Spinal cord (tissue), 10 donors: ENCODE measurements at places on chromosomes 2 and 18.
A peak's percentile ranks its signal among the peaks of the same experiment; 100 is the strongest.

- DNase-seq: no peak
These were observed 69.9 kb downstream of the SH3BP4 start for GRCh38 chr2:235021752-235022151.

DNA sequence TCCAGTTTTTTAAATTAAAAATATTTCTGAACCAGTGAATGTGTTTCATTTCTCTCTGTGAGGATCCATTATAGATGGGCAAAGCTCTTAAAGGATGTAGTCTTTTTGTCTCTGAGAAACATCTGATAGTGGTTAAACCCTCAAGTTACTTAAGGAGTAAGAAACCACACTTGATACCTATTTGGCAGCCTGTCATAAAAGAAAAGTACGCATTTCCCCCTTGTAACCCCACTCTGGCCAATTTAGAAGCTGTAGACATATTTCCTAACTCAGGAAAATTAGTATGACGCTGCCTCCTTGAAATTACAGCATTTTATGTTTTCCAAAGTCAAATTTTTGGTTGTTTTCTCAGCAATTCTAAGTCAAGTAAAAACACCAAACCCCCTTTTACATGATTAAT, 2.0 kb downstream of the STAT4 start:
- DNase-seq: no peak

DNA sequence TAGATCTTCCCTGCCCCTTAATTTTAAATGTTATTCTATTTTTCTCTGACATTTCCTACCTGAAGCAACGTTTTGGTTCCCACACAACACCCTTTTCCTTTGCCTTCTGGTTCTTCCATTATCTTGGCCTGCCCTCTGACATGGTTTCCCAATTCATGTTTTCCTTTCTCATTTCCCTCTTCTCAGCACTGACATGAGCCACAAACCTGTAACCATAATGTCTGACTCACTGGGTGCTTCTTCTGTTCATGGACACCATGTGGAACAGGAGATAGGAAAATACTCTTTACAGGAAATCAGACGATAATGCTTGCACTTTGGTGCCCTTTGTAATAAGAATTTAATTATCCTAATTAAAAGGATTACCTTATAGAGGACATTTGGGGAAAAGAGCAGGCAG, 142.0 kb downstream of the ZEB2 start:
- no peak for DNase-seq

GRCh38 chr2:62194558-62195420, 1.1 kb upstream of the B3GNT2 start:
- DNase-seq: no peak

DNA sequence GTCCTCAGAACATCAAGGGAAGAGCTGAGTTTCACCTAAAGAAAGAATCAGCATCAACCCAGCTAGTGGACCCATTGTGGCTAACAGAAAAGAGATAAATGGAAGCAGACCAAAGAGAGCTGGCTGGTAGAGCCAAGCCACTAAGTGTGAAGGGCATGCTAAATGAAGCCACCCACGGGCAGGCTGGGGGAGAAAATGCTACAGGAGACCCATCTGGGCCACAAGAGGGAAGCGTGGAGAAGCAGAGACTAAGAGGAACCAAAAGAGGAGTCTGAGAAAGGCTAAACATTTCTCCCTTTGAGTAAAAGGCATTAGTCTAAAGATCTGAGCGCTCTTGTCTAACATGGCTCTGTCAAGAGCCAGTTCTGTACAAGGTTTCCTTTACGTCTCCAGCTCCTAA, 15.8 kb downstream of the CWC22 start:
- DNase-seq: no peak

DNA sequence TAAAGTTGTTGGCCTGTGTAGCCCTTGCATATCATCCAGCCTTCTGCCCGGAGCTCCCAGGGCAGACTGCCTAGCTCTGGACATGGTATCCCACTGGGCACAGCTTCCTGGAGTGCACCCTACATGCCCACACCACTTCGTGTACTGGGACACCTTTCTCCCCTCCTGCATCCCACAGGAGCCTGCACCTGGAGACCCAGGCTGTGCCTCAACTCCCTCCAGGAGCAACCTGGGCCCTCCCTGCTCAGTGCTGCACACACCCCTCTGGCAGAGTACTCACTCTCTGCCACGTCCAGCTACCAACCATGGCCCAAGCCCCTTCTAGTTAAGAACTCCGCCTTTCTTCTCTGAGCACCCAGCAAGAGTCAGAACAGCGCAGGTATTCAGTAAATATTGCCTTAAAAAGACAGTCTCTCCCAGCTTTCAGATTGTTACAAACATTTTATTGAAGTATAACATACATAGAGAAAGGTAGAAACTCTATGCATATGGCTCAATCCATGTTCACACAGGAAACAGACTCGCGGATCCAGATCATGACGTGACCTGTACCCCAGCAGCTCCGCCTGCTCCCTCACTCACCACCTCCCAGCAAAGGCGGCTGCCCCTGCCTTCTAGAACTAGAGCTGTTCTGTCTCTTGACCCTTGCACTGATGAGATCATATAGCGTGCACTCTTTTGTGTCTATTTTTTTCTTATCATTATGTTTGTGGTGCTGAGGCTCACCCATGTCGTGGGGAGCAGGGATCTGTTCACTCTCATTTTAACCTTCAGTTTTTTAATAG, 98.4 kb upstream of the MYCN start:
- DNase-seq: no peak

- peak; percentile 45 for DNase-seq
These were observed 36.7 kb downstream of the DYNC1I2 start for GRCh38 chr2:171723716-171724683.

DNA sequence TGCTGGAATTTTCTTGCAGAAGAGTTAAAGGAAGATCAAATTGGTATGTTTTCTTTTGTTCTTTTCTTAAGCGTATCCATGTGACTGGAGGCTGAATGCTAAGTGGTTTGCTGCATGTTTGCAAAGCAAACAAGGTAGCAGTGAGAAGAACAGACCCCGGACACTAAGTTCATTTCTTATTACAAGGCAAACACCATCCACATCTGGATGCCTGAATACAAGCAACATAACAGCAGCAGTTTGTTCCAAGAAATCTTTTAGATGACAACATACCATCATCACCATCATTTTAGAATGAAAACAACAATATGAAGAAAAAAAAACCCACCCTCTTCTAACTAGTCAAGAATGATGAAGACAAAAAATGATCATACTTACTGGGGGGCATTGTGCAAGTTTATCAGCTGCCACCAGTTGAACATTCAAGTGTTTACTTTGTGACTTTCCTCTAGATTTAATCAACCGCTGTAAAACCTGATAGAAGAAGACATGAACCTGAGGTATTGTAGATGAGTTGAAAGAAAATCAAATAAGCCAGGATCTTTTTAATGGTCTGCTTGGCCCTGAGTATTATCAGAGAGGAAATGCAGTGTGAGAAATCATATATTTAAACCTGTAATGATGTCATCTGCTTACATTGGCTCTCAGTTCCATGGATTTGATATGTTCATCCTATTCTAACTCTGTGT, 25.0 kb upstream of the ARL5A start:
- no peak for DNase-seq

DNA sequence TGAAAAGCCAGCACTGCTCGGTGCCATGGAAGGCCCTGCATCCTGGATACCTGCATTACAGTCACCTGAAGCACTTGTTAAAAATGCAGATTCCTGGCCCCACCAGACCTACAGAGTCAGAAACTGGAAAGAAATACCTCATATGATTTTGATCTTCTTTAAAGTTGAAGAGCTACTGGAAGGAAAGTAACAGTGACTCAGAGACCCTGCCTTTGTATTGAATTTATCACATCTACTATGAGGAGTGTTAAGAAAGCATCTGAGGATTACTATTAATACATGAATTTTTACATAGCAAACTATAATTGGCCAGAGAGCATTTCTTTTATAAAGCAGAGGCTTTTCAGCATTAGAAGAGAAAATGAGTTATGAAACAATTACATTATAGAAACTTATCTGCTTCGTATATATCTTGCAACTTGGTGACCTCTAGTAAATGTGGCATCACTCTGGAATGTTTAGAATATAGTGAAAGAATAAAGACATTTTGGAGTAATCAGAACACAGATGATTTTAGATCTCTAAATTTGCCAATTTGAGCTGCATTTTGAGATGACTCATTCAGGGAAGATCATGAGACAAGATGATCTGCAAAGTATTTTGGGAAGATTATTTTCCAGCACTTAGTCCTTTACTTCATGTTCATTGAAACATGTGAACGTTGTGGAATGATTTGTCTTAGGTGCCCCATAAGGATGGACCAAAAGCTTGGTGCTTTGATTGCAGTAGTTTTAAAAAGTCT, 12.2 kb downstream of the PTPRM start:
- no peak for DNase-seq

DNA sequence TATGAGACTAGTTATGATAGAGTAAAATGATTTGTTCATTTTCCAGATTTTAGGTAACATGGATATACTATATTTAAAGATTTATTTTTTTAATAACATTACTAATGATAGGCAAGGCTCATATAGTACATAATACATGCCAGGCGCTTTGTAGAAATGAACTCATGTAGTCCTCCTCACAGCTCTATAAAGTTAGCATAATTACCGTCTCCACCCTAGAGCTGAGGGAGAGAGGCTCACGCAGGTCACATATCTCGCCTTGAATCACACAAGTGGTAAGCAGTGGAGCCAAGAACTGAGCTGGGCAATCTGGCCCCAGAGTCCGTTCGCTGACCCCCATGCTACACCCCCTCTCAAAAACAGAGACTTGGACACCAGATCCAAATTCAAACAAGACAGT, 222.5 kb downstream of the FAM210A start:
- no peak for DNase-seq

DNA sequence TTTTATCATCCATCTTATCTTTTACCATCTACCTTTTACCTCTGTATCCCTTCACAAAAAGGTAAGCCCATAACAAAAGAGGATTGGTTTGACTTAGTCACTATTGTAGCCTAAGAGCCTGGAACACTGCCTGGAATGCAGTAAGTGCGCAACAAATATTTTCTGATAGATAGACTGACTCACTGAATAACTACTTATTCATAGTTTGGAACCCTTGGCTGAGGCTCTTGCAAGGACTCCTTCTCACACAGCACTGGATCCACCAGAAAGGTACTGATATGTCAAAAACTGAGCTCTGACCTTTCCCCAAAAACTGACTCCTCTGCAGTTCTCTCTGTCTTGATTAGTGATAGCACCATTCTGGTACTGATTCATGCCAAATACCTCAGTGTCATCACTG, 426.7 kb downstream of the SETBP1 start:
- no peak for DNase-seq

GRCh38 chr2:235543851-235544688, 50.2 kb downstream of the AGAP1 start:
- DNase-seq: no peak

DNA sequence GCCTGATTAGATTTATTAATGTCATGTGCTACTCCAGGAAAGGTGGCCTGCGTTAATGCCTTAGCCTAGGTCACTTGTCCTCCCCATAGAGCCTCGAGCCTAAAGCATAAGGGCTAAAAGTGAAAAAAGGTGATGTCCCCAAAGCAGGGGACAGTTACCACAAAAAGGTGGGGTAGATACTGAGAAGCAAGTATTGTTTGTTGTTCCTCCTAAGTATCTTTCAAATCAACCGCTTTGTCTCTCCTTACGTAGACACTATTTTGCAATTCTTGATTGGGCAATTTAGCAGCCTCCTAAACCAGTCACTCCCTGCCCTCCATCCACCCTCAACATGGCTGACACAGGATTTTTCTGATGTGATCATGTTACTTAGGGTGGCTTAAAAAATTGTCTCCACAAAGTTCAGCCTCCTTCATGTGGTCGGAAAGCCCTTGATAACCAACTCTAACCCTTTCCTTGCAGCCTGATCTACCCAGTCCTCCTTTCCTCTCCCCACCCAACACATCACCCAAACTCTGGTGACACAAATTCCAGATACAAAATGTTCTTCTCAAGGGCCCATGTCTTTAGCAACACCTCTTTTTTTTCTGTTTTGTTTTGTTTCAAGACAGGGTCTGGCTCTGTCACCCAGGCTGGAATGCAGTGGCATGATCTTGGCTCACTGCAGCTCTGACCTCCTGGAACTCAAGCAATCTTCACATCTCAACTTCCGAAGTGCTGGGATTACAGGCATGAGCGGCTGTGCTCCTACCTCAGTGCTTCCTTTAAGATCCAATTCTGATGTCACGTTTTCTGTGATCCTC, 6.9 kb downstream of the INHA start:
- no peak for DNase-seq

GRCh38 chr2:191789796-191790195, 57.1 kb downstream of the CAVIN2 start:
- DNase-seq: no peak

DNA sequence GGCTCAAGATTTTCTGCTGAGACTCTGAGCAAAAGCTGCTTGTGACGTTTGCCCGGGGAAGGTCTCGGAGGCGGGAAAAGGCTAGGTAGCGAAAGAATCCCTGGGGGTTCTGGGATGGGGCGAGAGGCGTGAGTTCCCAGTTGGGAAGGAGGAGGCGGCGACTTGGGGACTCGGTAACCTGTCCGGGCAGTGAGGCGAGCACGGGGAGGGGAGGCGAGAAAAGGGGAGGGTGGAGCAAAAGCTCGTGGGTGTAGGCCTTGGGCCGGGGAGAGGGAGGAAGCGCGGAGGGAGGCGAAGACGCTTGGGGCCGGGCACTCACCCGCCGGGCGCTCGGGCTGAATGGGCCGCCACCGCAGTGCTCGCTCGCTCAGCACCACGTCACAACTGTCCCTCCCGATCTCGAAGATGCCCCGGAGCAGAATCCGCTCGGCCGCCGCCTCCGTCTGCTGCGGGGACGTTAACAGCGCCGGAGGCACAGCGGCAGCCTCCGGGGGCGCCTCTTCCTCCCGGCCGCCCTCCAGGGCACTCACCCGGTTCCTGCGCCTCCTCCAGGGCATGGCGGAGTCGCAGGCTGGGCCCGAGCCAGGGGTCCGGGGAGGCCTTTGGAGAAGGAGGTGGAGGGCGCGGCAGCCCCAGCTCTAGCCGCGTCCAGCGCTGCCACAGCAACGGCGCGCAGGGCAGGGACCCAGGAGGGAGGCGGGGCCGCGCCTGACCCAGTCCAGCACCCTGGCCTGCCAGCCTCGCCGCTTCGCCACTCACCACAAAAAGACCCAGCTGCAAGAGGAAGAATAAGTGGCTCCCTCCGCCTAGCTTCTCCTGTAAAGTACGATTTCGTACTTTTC, at the start of gene CERKL:
TSS of gene CERKL (minus strand) at position 656 of the 842 bp plus-strand sequence. CDS start at position 557, 99 bp downstream.
- DNase-seq: no peak

DNA sequence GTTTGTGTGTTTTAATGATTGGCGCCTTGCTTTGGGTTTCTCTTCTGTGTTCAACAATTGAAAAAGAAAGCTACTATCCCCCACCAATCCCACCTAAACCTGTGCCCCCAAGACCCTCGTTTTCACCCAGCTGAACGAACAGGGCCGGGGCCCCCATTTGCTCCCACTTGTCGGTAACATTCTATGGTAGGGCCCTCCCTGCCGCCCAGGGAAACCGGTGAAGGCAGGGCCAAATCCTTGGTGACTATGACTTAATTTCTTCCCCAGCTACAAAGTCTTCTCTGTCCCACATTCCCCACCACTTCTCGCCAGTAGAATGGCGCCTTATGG, 598 bp upstream of the SNRNP200 start:
- no peak for DNase-seq

GRCh38 chr2:156366753-156367152, 34.2 kb upstream of the NR4A2 start:
- DNase-seq: no peak
